Dermis microvascular lymphatic vessel endothelial cell (primary cell): ENCODE measurements at places on chromosomes 7 and 10.

- no peak for DNase-seq
Measured at GRCh38 chr7:83119494-83119893, 43.2 kb downstream of the PCLO start.

- no peak for DNase-seq
Measured at GRCh38 chr10:108653531-108653930, 1269.8 kb downstream of the XPNPEP1 start.

- no peak for DNase-seq
Measured at GRCh38 chr10:311901-312665, 176.8 kb downstream of the ZMYND11 start.

DNA sequence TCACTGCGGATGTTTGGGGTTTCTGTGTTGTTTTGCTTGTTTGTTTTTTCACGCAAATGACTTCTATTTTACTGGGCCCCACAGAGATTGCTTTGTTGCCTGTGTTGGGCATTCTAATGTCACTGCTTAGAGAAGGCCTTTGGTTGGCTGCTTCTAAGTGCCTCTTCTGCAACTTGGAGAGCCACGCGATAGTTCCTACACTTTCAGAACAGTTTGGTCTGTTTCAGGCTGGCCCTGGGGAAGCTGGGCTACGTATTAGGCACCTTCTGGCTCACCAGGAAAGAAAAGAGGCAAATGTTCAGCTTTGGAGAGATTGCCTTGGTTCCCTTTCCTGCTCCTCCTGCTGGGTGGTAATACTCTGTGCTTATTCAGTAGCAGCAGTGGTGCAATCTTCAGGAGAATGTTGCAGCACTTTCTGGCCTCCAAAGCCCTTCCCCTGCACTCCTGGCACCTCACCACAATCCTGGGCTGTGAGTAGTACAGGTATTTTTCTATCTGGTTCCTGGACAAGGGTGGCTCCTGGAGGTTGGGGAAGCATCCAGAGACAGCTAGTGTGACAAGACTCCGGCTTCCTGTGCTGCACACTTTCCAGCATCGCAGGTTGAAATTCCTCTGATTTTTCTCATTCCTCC is 1.2 kb downstream of the ANTXRL start:
- DNase-seq = no peak

- no peak for DNase-seq
Measured at GRCh38 chr10:80500572-80501380, 36.9 kb upstream of the SH2D4B start.

DNA sequence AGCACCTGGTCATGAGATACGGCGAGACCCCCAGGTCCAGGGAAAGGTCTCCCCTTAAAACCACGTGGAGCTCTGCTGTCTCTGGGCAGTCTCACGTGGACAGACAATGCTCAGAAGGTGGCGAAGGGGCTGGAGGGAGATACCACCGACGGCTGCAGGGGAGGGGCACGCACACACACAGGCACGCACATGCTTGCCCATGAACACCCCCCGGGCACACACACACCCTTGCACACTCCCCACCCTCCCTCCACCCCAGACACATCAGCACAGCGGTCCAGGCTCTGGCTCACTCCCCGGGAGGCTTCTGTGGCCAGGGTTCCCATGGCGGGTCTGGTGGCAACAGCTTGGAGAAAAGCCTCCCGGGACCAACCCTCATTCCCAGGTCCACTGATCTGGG is 52.4 kb upstream of the TNRC18 start:
- DNase-seq = no peak
